ENCODE measurements at places on chromosomes 3 and 15. TPM values are rescaled to one million over a fixed set of nuclear protein-coding genes. Genes with fewer than 3 reads are reported as not detected.

The ITGA11 gene
- total RNA-seq: 4.9 TPM

The ALS2CL gene
- total RNA-seq: 6.3 TPM

The RBP2 gene
- total RNA-seq: not detected

The COPS2 gene
- 60.4 TPM for total RNA-seq

The CCDC71 gene
- 14.9 TPM for total RNA-seq

The TNFSF10 gene
- not detected for total RNA-seq

The CPN2 gene
- total RNA-seq: not detected

The LRTM1 gene
- total RNA-seq: not detected

The GRIP2 gene
- 0.97 TPM for total RNA-seq

The IL5RA gene
- total RNA-seq: not detected

The GOLGA8J gene
- total RNA-seq: not detected

The HRG gene
- not detected for total RNA-seq

The IMPG2 gene
- not detected for total RNA-seq

The MRAS gene
- total RNA-seq: 12.2 TPM

The SMCO1 gene
- not detected for total RNA-seq

The PRTG gene
- 9.6 TPM for total RNA-seq

The LARP6 gene
- total RNA-seq: 66.0 TPM

The ZNF620 gene
- 1.8 TPM for total RNA-seq

The NPHP3 gene
- 7.8 TPM for total RNA-seq

The C15orf62 gene
- 0.08 TPM for total RNA-seq

The CHST2 gene
- 0.81 TPM for total RNA-seq

The OSBPL10 gene
- 15.5 TPM for total RNA-seq

The ANKRD63 gene
- not detected for total RNA-seq

The SV2B gene
- total RNA-seq: 0.10 TPM

The CCR9 gene
- total RNA-seq: not detected

The FBXW12 gene
- total RNA-seq: not detected

The PIGX gene
- total RNA-seq: 34.7 TPM

The NKTR gene
- 10.4 TPM for total RNA-seq

The RASGRP1 gene
- total RNA-seq: 0.40 TPM

The SLC9A9 gene
- not detected for total RNA-seq

The FHIT gene
- 0.40 TPM for total RNA-seq

The ST3GAL6 gene
- total RNA-seq: 1.1 TPM

The GOLGA8K gene
- total RNA-seq: 0.71 TPM

The BDH1 gene
- total RNA-seq: 4.9 TPM

The ZNF385D gene
- not detected for total RNA-seq

The SAMMSON gene
- not detected for total RNA-seq

The TMC3 gene
- total RNA-seq: not detected

The GOLGA6B gene
- not detected for total RNA-seq

The ADGRG7 gene
- total RNA-seq: not detected

The PGBD4 gene
- 1.2 TPM for total RNA-seq

The IQCF5 gene
- total RNA-seq: not detected

The GOLGA8H gene
- 2.8 TPM for total RNA-seq

The AP4E1 gene
- total RNA-seq: 9.5 TPM

The FAM43A gene
- total RNA-seq: 4.9 TPM

The COLQ gene
- 0.34 TPM for total RNA-seq

All from A549 treated with RU486 at 1 μM for 4 hours (cell line).